Cardiac muscle cell (in vitro differentiated cells and primary cell): ENCODE measurements at places on chromosomes 7 and 10.

DNA sequence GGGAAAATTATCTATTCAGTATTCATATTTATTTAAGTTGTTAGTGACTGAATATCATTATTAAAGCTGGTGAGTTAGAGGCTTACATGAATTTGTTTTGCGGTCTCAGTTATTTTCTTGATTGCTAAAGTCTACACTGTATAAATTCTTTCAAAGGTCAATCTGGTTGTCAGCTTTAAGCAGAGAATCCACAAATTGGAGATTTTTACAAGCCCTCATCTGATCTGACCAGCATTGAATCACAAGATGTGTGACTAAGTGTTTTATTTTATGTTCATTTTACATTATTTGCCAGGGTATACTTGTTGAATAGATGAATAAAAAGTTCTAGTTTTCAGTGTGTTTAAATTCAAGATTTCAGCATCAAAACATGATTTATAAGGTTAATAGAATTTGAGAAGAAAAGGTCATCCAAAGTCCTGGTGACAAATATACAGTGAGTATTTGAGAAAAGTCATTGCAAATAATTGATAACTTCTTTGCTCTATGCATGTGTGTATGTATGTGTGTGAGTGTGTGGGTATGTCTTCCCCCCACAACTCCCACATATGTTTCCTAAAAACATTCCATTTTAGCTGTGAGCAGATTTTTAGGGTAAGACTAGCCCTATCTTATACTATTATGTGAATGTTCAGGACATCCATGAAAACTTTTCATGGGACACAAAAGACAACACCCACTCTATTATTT, 4.4 kb downstream of the SEMA3A start:
- H3K27me3 ChIP-seq: no peaks in the 10 kb centered on the region
- peak overlapping the region; percentile 56 for H3K4me3 ChIP-seq
- H3K27ac ChIP-seq: no peak overlapping the region
- H3K36me3 ChIP-seq: no peaks in the 10 kb centered on the region
- H3K4me1 ChIP-seq: peaks cover 25% of the 10 kb centered on the region

GRCh38 chr10:89563861-89564478, 28.6 kb upstream of the SLC16A12 start:
- no peaks in the 10 kb centered on the region for H3K27me3 ChIP-seq
- no peak overlapping the region for H3K4me3 ChIP-seq
- no peaks in the 10 kb centered on the region for H3K36me3 ChIP-seq

GRCh38 chr7:54339073-54339472, 203.1 kb upstream of the VSTM2A start:
- H3K27ac ChIP-seq: no peak overlapping the region
- no peak for DNase-seq
- no peaks in the 10 kb centered on the region for H3K36me3 ChIP-seq
- no peaks in the 10 kb centered on the region for H3K27me3 ChIP-seq
- H3K4me3 ChIP-seq: no peak overlapping the region

DNA sequence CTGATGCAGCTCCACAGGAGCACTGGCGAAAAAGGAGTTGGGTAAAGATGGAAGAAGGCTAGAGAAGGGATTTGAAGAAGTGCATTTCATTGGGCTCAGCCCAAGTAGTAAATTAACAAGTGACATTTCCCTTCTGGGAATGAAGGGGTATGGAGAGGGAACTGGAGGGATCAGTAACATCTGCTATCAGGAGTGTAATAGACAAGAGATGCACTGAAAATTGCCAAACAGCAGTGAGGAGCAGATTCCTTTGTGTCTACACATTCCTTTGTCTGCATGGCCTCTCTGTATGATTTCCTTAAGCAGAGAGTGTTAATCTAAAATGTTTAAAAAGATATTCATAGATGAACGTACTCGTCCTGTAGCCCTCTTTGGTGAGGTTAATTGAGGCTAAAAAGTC, 148.2 kb upstream of the FERD3L start:
- no peaks in the 10 kb centered on the region for H3K4me1 ChIP-seq
- H3K4me3 ChIP-seq: no peak overlapping the region
- DNase-seq: no peak

- H3K4me3 ChIP-seq: no peak overlapping the region
- no peak for DNase-seq
- H3K4me1 ChIP-seq: no peaks in the 10 kb centered on the region
- no peaks in the 10 kb centered on the region for H3K36me3 ChIP-seq
- no peak overlapping the region for H3K27ac ChIP-seq
- H3K27me3 ChIP-seq: no peaks in the 10 kb centered on the region
These were observed 35.0 kb upstream of the LSM8 start for GRCh38 chr7:118148930-118149329.

DNA sequence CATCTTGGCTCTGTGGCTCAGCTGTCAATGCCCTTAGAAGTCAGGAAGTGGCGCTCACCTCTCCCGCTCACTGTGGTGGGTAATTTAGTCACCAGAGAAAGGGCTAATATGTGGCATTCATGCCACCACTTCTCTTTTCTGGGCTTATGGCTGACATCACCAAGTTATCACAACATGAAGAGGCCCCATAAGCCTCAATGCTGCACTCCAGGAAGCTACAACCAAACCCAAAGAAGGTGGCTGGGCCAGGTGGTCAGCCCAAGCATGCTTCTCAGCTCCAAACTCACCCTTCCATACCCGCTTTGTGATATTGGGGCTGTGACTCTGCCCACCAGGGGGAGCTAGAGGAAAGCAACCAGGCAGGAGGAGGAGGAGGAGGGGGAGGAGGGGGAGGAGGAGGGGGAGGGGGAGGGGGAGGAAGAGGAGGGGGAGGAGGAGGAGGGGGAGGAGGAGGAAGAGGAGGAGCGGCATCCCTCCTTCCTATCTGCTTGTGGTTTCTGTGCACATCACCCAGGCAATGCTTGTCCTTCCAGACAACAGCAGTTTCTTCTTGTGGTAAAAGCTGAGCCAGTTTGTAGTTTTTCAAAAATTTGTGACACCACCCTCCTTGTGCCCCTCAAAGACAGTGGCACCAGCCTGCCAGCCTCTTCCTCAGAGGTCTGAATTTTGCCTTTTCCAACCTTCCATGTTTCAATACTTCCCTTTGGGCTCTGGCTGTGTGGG, 42.1 kb downstream of the CYP26A1 start:
- no peak overlapping the region for H3K4me3 ChIP-seq
- H3K27ac ChIP-seq: no peak overlapping the region
- no peaks in the 10 kb centered on the region for H3K36me3 ChIP-seq
- no peaks in the 10 kb centered on the region for H3K27me3 ChIP-seq

DNA sequence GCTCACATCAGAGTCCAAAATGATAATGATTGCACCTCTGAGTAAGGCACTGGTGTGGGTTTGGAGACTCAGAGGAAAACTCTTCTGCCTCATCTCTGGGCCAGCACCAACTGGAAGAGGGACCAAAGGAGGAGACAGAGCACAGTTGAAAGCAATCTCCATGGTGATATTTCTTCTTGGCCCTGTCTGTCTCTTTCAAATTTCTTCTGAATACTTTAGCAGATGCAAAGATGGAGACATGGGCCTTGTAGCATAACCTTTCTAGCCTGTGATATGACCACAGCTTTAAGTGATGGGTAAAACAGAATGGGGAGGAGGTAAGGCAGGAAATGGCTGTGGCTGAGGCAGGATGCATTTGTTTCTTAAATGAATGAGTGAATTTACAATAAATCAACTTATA, 12.2 kb upstream of the GIMAP7 start:
- H3K27me3 ChIP-seq: no peaks in the 10 kb centered on the region
- H3K4me3 ChIP-seq: no peak overlapping the region
- no peak for DNase-seq
- no peaks in the 10 kb centered on the region for H3K4me1 ChIP-seq

GRCh38 chr7:28272461-28272877, 91.9 kb upstream of the JAZF1 start:
- H3K36me3 ChIP-seq: no peaks in the 10 kb centered on the region
- H3K4me3 ChIP-seq: no peak overlapping the region
- H3K27me3 ChIP-seq: no peaks in the 10 kb centered on the region
- no peak overlapping the region for H3K27ac ChIP-seq
- no peaks in the 10 kb centered on the region for H3K4me1 ChIP-seq
- DNase-seq: peak; percentile 59

- no peaks in the 10 kb centered on the region for H3K27me3 ChIP-seq
- H3K4me3 ChIP-seq: no peak overlapping the region
- DNase-seq: no peak
- no peaks in the 10 kb centered on the region for H3K36me3 ChIP-seq
These were observed 20.5 kb upstream of the TNS3 start for GRCh38 chr7:47602272-47603004.

GRCh38 chr10:74249865-74250264, 98.8 kb downstream of the ADK start:
- H3K4me1 ChIP-seq: peaks cover 5% of the 10 kb centered on the region
- H3K4me3 ChIP-seq: no peak overlapping the region
- H3K27ac ChIP-seq: no peak overlapping the region

- H3K4me1 ChIP-seq: no peaks in the 10 kb centered on the region
- no peaks in the 10 kb centered on the region for H3K36me3 ChIP-seq
- H3K4me3 ChIP-seq: no peak overlapping the region
- H3K27me3 ChIP-seq: no peaks in the 10 kb centered on the region
These were observed 223.1 kb upstream of the KLF14 start for GRCh38 chr7:130957137-130957513.

DNA sequence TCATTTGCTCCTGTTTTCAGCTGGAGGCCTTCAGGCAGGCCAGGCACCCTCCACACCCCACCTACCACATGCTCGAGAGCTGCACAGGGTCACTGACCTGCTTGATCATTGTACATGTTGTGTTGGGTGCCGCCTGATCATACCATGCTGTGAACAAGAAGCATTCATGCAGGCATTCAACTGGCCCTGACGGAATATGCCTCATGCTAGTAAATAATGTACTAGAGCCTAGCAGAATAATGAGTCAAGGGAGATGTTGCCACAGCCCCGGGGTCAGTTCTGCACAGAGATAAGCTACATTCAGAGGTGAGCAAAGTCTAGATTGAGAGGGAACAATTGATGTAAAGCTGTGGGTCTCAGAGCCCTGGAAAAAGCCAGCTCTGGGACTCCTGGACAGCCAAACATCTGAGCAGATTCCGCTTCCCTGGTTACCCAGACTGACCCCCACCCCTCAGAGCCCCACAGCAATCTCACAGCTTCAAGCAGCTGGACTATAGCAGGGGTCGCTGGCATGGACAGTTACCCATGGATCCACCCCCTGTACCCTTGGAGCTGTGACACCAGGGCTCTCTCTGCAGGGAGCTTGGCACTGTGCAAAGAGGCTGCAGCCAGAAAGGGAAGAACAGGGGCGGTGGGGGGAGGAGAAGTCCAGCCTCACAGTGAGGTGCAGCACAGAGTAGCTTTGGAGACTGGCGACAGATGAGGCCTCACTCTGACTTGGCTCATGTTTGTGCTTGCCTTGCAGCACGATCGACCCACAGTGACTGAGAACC, 86.6 kb downstream of the FRMPD2 start:
- no peaks in the 10 kb centered on the region for H3K4me1 ChIP-seq
- no peak for DNase-seq
- H3K27me3 ChIP-seq: no peaks in the 10 kb centered on the region
- no peak overlapping the region for H3K4me3 ChIP-seq
- H3K36me3 ChIP-seq: no peaks in the 10 kb centered on the region

DNA sequence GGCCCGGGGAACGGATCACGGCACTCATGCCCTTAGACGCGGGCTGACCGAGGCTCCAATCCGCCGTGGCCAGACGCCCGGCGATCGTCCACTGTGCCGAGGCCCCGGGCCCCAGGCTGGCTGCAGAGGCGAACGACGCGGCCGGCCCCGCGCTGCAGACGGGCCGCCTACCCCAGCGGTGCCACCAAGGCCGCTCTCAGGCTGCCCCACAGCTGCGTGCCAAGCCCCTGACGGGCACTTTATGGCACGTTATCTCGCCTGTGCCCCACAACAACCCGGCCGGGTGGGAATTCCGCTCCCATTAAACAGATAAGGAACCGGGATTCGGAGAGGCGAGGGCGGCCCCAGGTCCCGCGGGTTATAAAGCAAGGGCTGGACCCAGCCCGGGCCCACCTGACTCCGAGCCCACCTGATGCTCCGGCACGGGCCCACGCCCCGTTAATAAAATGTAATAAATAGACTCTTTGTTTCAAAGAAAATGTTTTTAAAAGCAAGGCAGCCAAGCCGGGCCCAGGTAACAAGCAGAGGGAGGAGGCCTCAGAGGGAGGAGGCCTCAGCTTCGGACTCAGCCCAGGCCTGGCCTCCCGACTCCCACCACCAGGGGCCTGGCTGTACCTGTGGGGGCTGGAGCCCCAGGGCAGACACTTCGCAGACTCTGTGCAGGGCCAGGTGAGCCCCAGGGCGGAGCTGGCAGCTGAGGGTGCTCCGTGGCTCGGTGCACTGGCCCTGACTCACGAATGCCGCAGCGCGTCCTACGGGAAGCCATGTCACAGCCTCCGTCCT, 79.7 kb downstream of the FOXL3 start:
- no peak for DNase-seq
- no peaks in the 10 kb centered on the region for H3K4me1 ChIP-seq
- no peaks in the 10 kb centered on the region for H3K36me3 ChIP-seq

GRCh38 chr10:3530346-3530745, 254.7 kb downstream of the KLF6 start:
- no peaks in the 10 kb centered on the region for H3K36me3 ChIP-seq
- no peak for DNase-seq
- no peaks in the 10 kb centered on the region for H3K27me3 ChIP-seq
- no peak overlapping the region for H3K4me3 ChIP-seq
- no peak overlapping the region for H3K27ac ChIP-seq

DNA sequence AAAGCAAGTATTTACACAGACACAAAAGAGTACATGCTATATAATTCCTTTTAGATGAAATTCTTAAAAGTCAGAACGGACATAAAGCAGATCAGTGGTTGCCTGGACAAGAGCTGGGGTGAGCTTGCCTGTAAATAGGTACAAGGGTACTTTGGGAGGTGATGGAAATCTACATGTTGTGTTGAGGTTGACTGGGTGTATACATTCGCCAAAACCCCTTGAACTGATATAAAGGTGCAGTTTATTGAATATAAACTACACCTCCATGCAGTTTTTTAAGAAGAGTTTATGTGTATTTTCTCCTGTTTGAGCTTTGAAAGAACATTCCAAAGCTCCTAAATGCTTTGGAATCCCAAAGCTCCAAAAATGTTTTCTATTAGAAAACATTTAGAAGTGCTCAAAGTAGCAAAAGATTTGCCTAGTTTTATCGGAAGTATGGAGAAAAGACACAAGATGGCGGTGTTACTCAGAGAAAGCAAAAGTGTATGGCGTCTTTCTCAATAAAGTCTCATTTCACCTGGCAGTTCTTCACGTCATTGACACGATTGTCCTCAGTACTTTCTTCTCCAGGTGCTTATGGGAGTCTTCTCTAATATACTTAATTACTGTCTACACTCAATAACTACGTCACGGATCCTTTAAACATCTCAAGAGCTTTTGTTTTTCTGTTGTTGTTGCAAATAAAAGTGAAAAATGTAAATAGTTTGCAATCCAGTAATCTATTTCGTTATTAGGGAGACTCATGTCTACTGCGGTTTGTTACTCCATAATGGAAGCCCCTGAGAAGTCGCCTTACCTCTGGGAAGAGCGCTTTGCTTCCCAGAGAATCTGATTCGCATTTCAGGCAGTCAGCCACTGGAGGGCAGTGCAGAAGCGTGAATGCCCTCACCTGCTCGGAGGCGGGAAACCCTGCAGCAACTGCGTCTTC, 14.7 kb upstream of the SEC61G start:
- DNase-seq: peak; percentile 87
- no peak overlapping the region for H3K4me3 ChIP-seq
- no peaks in the 10 kb centered on the region for H3K36me3 ChIP-seq
- no peaks in the 10 kb centered on the region for H3K27me3 ChIP-seq
- no peak overlapping the region for H3K27ac ChIP-seq
